Activated CD4-positive, alpha-beta T cell treated with anti-CD3 and anti-CD28 coated beads, Interleukin-2, Interleukin-6, amounts not matched to agents 100 ng/mL and 50 ng/mL, durations not matched to agents 16 hours and 8 hours (primary cell): ENCODE measurements at places on chromosomes 12 and 14.

- DNase-seq: no peak
Measured at GRCh38 chr14:68325267-68325807, 467.5 kb downstream of the ZFP36L1 start.

- no peak for DNase-seq
Measured at GRCh38 chr14:104551851-104552737, 27.5 kb upstream of the C14orf180 start.

DNA sequence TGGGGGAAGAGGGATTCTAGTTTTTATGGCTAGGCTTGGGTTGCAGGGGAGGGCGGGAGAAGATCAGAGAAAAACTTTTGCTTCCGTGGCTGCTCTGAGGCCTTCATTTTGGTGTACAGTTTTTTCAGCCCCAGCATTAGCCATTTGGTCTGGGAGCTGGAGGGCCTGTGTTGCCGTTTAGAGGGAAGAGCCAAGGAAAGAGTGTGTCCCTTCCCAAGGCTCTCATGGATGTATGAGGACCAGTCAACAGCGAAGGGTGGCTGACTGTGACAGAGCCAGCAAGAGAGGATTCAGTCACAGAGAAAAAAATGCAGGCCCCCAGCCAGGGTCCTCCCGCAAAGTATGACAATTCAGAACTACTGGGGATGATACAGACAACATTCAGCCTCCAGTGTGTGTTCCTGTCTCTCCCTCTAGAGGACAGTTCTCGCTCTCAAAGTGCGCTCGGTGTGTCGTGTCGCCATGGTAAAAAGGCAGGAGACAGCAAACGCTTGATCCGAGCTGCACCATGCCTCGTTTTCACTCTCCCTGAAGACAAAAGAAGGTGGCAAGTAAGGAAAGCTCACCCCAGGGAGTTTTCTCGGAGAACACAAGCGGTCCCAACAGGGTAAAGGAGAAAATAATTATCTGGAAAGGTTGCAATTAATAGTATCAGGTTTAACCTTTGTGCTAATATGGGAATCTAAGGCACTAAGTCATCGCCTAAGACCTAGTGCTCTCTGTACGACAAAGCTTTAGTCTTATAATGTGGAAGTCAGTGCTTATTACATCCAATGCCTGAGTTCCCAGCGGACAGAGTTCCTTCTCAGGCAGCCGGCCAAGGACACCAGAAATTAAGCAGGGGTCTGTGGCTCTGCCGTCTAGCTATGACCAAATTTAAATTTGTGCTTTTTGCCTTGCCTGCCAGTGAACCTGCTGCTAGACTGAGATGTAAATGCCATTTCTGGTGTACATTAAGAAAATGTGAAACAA is 157.3 kb upstream of the PLXNC1 start:
- DNase-seq: no peak

DNA sequence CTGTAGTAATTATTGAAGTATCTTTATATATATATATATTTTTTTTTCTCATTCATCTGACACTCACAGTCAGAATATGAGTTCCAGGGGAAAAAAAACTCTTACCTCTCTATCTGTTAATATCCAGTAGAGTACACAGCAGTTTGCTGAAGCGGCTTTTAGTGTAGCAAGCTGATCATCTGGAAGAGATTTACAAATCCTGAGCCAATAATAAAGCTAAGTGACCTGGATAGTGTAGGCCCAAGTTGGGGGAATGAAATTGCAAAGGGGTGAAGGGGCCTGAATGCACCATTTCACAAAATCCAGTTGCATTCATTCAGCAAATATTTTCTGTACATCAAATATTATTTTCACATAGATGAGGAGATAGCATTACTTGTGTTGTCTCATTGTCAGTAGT is 234.6 kb upstream of the FLRT2 start:
- no peak for DNase-seq

- no peak for DNase-seq
Measured at GRCh38 chr12:52413782-52414345, 7.7 kb upstream of the KRT82 start.

DNA sequence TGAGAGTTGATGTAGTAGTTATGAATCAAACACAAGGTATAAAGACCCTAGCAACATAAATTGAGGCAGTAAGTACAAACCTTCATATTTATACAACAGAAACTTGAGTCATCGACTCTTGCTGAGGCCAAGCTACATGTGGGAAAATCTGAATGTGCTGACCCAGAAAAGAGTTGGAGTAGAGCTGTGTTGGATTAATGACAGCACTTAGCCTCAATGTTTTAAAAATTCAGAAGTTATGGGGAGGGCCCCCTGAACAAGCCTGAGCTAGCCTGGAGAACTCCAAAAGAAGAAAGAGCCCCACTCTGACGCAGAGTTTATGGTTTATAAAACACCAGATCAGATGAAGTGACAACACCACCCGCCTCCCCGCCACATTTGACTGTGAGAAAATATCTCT is 100.0 kb downstream of the DUSP6 start:
- DNase-seq: no peak

DNA sequence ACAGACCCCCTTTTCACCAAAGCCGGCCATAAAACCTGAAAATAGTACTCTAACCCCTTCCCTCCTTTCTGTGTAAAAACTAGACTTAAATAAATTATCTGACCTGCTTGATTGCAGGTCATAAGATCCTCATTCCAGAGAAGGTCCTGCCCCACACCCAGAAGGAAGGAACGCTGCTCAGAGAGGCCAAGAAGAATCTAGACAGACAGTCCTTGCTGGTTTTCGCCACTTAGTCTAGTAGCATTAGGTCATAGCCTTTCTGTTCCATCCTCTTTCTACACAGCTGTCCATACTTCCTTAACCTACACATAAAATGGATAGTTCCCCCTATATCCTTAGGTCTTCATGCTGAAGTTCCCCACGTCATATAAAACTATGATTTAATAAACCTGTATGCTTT is 83.7 kb upstream of the IGF1 start:
- no peak for DNase-seq

DNA sequence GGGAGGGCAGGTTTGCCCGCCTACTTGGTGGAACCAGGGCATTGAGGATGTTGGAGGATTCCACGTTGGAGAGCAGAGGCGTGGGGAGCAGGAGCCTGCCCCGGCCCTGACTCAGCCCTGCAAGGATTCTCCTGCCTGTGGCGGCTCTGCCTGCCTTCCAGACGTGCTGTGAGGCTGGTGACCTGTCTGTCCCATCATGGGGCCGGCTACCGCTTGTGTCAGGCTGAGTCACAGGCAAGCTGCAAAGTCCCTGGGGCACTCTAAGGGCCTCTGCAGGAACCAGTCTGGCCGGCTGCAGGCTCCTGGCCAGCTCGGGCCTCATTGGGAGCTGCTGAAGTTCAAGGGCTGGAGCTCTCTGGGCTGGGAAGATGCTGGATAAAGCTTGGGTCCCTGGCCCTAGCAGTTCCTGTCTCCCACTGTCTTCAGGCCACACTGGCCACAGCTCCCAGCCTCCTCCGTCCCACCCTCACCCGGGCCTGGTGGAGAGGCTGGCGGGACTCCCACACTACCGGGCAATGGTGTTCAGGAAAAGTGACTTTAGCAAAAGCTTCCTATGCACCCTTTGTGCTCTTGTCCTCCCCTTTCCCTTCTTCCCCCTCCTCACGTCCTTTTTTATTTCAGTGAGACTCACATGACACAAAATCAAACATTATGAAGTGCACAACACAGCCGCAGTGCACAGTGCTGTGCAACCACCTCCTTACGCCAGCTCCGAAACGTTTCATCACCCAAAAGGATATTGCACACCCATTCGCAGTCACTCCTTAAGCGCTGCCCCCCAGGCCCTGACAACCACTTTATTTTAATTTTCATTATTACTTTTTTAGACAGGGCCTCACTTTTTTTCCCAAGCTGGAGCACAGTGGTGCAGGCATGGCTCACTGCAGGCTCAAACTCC is 22.0 kb upstream of the ULK1 start:
- DNase-seq: no peak

- DNase-seq: no peak
Measured at GRCh38 chr14:35819591-35820540, 6.3 kb upstream of the BRMS1L start.

DNA sequence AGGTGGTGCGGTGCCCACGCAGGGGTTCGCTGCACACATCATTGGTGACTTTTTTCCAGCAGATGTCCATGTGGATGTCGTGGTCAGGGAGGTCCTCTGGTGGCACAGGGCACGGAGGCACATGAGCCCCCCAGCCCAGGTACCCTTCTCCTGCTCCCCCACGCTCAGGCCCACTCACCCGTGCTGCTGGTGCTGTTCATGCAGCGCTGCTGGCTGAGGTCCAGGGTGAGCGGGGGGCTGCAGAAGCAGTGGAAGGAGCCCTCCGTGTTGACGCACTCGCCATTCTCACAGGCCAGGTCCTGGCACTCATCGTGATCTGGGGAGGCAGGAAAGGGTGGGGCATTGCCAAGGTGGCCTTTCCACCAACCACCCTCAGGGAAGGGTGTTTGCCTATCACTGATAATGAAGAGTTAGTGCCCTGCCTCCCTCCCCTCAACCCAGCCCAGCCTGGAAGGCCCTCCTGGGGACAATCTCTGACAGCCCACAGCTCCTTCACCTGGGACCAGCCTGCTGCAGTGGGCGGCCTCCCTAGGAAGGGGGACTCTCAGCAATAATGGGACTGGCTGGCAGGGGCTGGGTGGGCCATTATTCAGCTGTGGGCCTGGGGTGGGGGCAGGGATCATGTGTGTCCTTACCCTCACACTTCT is 9.8 kb downstream of the ISCA2 start:
- no peak for DNase-seq

DNA sequence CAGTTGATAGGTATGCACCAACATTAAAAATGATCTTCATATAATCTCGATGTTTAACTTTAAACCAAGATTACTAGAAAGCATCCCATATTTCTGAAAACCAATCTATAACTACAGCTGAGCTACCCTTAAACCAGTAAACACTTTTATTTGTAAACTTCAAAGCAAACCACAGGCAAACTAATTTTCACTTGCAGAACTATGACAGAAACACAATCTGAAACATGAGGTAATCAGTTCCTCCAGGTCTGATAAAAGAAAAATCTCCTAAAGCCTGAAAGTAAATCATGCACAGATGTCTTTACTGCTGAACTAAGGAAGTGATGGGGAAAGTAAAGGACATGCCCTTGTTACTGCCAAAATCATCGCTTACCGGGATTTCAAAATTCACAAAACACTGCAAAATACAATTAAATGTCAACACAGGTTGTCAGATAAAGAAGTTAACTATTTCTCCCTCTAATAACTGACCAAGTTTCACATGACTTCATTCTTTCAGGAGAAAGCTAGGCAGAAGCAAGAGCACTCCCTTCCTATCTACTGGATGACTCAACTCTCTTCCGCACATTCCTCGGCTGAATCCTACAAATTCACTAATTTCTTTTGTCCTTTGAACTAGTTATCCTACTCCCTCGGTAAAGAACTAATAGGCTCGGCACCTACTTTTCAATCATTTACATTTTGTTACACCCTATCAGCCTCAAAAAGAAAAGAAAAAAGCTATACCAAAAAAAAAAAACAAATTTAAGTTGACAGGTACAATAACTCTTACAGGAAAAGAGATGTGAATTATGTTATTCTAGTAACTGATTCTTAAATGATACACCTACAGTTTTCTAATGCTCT is 1.4 kb downstream of the EEA1 start:
- peak; percentile 47 for DNase-seq

DNA sequence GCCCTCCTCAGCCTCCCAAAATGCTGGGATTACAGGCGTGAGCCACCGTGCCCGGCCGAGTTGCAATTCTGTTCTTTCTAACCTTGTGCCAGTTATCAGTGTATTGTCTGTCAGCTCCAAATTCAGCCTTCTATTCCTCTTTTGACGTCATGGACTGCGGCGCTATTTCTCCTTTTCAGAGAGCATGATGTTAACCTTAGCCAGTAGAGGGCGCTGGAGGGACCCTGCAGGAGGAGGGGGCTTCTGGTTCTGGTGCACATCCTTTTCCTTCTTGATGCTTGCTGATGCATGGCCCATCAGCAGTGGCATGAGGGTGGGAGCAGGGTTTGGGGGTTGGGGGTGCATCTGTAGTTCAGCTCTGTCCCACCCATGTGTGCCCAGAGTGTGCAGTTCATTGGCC is 179.3 kb upstream of the RMST start:
- DNase-seq: peak; percentile 21

GRCh38 chr14:64725261-64725815 is 21.1 kb downstream of the PLEKHG3 start:
- DNase-seq: no peak

GRCh38 chr12:51901121-51901817 is 6.0 kb upstream of the ACVRL1 start:
- DNase-seq: no peak

GRCh38 chr14:58755031-58755925 is 117.5 kb downstream of the DACT1 start:
- DNase-seq: no peak

GRCh38 chr12:29782871-29783772 is 620 bp downstream of the TMTC1 start:
- peak; percentile 13 for DNase-seq

DNA sequence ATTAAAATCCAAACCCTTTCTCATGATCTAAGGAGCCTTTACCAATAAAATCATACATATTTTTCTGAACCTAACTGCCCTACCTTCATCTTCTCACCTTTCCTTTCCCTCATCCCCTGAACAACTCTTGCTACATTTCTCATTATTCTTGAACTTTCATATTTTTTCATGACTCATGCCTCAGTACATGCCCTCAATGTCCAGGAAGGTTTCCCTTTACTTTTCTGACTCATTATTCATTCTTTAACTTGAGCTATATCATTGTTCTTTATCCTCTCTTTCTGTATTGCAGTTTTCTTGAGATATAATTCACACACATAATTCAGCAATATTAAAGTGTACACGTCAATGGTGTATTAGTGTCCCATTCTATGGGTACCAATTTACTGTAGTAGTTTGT is 231.0 kb downstream of the ALG10B start:
- no peak for DNase-seq

- DNase-seq: no peak
Measured at GRCh38 chr14:64709126-64709525, 4.9 kb downstream of the PLEKHG3 start.

- DNase-seq: peak; percentile 16
Measured at GRCh38 chr12:56315249-56315621, 553 bp downstream of the CNPY2 start.

- no peak for DNase-seq
Measured at GRCh38 chr12:50538182-50538581, 33.4 kb downstream of the DIP2B start.

GRCh38 chr14:55241673-55242072 is 29.5 kb upstream of the FBXO34 start:
- no peak for DNase-seq

- DNase-seq: no peak
Measured at GRCh38 chr14:79665556-79665955, 545.7 kb downstream of the DIO2 start.

- no peak for DNase-seq
Measured at GRCh38 chr12:41459111-41459905, 271.2 kb downstream of the PDZRN4 start.

GRCh38 chr14:67673451-67673850 is 981 bp downstream of the VTI1B start:
- DNase-seq: no peak

DNA sequence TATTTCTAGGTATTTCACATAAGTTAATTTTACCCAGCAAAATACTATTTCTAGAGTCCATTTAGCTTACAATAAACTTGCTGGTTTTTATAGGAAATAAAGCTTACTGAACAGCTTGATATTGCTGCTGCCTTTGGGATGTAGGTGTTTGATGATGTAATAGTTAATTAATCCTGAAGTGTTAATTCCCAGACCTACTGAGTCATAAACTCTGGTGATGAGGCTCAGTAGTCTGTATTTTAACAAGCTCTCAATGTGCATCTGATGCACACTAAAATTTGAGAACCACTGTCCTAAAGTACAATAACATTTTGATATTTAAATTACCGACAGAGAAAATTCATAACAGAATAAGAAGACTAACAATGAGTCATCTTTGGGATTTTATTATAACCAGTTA is 168.4 kb downstream of the FUT8 start:
- DNase-seq: no peak

- DNase-seq: no peak
Measured at GRCh38 chr12:129657179-129657578, 246.6 kb downstream of the TMEM132D start.
